Amygdala (tissue), 56 donors: ENCODE measurements at places on chromosomes 3 and 15.

DNA sequence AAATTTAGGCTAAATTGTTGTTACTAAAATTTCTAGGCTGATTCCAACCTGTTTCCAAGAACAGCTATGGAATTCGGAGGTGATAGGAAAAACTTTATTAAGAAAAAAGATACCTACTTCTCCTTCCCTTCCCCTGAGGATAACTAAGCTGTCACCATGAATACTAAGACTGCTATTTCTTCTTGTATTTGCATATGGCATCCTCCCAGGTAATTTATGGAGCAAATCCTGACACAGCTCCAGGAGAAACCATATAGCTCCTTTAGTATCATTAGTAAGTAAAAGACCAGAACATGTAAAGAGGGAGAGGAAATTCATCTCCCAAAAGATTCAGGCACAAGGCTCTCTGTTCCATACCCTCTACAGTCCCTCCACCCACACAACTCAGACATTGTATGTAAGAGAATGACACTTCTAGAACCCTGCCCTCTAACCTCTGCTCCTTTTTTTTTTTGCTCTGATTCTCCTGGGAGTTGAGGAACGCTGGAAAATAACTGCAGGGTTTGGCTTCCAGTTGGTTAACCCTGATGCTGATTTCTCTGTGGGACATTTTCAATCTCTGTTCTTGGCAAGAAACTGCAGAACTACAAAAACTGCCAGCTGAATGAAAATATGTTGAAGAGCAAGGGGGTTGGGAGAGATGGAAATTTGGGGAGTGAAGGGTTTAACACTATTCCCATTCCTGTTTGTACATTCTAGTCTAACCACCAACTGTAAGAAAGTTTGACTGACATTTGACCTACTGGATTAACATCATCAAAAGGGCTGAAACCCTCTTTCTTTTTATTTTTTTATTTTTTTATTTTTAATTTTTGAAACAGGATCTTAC is 14.2 kb upstream of the MAGI1 start:
- DNase-seq: no peak

GRCh38 chr3:55196495-55196894 is 268.6 kb upstream of the LRTM1 start:
- no peak for DNase-seq

- DNase-seq: no peak
Measured at GRCh38 chr3:194476784-194477183, 10.0 kb downstream of the ATP13A3 start.

- DNase-seq: peak; percentile 27
Measured at GRCh38 chr15:69475769-69476358, 23.2 kb downstream of the RPLP1 start.

DNA sequence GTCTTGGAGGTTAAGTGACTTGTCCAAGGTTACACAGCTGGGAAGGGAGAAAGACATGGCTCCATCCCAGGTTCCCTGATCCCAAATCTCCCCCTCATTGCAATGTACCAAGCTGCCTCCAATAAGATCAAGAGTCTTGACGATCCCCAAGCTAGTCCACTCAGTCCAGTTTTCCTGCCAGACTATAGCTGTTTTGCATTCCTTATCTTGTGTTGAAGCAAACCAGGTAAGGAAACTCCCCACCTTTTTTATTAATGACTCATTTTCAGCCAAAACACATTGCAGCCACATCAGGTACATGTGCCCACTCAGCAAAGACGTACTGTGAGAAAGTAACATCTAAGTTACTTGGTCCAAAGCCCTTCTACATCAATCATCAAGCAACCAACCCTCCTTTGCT is 41.9 kb downstream of the LIPC start:
- no peak for DNase-seq
